ENCODE measurements at places on chromosomes 1 and 21.
A peak's percentile ranks its signal among the peaks of the same experiment; 100 is the strongest.

GRCh38 chr1:212621949-212622305 lies 13.4 kb downstream of the ATF3 start:
- DNase-seq, result no peak

GRCh38 chr1:180219776-180220175 lies 10.3 kb upstream of the LHX4 start:
- DNase-seq, result no peak

DNA sequence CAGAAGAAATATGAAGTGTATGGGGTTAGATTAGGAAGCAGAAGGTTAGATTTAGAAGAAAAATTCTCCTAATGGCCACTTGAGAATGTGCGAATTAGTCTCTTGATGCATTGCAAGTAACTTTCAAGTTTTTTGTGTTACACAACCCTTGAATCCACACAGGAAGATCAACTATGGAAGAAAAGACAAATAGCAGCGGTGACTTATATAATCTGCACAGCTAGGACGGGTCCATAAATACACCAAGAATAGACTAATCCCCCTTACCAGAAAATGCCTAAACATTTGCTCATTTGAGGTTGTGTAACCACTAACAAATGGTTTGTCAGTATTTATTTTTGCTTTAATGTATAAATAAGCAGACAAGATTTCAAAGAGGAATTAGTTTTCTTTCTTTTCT lies 182.6 kb downstream of the TGFB2 start:
- no peak for DNase-seq

DNA sequence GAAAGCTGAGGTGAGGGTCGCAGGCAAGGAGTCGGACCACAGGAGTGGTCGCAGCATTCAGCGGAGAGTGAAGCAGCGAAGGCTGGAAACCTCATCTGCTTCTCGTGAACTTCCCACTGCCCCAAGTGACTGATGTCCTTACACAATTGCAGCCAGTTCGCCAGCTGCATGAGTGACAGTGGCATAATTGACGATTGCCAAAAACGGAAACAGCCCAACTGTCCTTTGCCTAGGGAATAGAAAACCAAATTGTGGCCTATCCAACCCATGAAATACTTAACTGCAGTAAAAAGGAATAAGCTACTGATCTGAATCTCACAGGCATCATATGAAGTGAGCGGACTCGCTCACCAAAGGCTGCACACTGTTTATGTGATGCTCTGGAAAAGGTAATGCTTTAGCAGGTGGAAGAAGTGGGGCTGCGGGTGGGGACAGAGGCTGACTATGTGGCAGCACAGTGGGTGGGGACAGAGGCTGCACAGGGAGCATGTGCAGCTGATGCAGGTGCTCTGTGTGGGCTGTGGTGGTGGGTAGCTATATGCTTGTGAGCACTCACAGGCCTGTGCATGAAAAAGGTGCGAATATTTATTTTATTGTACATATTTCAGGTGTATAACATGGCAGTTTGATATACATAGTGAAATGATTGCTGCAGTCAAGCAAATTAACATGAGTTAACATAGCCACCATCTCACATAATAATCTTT lies 4.2 kb upstream of the NLRP3 start:
- no peak for DNase-seq

- peak; percentile 52 for DNase-seq
Measured at GRCh38 chr1:162878000-162878596, 17.1 kb upstream of the CCDC190 start.

DNA sequence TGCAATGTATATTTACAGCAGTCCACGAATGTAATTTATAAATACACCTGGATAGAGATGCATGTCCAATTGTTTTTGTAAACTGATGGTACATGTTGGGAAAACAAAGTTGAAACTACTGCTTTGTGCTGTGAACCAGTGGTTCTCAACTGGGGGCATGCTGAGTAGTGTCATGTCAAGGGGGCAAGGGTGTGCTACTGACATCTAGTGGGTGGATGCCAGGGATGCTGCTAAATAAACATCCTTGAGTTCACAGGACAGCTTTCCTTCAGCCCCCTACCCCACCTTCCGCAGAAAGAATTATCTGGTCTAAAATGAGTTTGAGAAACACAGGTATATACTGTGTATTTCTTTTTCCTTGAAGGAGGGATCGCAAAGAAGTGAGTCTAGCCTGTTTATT lies 95.9 kb downstream of the RASAL2 start:
- peak; percentile 13 for DNase-seq

DNA sequence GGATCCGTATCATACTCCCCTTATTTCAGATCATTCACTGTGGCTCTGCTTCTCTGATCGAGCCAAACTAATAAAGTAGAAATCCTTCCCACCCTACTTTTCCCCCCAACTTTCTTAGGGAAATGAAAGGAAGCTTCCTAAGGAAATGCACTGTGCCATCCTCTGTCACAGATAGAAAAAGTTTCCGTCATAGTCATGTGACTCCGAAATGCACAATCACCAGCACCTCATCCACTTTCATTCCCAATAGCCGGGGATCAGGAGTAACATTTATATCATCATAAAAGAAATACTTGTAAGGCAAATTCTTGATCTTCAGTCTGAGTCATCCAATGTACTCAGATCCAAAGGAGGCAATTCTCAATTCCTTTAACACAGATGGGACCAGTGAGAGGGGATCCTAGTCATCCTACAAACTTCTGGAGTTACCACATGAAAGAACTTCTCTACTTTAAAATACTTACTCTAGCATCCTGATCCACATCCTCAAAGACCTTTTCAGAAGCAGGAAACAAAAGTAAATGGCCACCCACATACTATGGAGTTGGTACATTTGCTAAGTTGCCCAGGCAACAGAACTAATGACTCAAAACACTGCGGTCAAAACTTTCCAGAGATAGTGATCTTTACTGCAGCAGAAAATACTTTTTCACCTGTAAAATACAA lies 97.8 kb upstream of the ZC3H11B start:
- no peak for DNase-seq

- no peak for DNase-seq
Measured at GRCh38 chr1:160761046-160761445, 22.0 kb downstream of the SLAMF7 start.

DNA sequence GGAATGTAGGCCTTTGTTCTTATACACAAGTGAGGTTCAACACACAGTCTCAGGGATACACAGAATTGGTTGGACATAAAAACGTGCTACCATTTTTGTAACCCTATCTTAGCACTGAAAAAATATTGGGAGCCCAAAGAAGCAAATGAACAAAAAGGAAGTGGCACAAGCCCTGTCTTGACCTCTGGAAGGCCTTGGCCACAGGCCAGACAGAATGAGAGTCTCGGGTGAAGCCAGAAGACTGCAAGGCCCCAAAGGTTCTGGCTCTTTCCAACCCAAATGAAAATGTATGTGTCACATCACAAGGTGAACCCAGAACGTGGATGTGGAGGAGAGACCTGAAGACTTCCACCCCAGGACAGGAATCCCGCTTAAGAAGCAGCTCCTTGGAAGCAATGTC lies 57.3 kb downstream of the PGBD5 start:
- DNase-seq, result no peak

DNA sequence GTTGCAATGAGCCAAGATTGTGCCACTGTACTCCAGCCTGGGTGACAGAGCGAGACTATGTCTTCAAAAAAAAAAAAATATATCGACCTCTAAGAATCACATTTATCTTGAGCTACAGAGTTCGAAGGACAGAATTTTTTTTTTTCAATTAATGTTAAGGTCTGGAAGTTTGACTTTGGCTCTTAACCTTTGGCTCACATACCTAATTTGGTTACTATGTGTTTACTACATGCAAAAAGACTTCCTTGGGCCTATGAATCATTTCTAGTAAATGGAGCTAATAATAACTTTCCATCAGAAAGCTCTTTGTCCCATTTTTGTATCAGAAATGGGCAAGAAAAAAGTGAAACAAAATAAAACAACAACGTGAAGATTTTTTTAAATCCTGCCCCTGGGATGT lies 351.2 kb downstream of the SMYD3 start:
- no peak for DNase-seq

DNA sequence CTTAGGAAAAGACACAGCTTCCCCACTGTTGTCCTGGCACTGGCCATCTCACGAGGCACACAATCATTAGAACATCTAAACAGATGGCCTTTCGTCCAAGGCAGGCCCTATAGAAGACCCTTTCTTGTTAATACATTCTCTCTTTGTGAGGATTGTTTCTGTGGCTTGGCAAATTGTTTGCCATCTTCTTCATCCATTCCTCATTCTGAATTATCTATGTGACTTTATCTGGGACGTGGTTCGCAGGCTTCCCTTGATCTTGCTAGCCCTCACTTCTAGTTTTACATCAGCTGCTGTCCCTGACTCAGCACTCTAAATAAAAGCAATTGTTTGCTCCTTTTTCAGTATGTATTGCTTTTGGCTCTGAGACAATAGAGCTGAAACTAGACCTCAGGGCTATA lies 101.1 kb upstream of the ZC3H11B start:
- DNase-seq, result peak; percentile 7

DNA sequence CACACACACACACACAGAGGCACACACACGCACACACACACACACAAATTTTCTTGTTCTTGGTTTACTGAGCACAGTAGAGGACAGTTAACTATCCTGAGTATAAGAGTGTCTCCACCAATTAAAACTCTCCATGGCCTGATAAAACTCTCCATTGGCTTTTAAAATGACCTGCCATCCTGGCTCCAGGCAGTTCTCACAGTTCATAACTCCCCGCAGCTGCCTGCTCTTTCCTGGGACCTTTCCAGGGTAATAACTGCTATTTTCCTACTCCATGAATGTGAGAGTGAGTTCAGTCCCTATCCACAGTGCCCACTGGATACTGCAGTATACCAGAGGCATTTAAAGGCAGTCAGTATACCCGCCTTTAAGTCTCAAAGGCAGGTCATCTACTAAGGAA lies 351.5 kb downstream of the PLPP3 start:
- DNase-seq, result no peak

GRCh38 chr1:154425172-154425571 lies 20.0 kb downstream of the IL6R start:
- no peak for DNase-seq

GRCh38 chr1:63142001-63142400 lies 180.4 kb upstream of the FOXD3 start:
- no peak for DNase-seq

DNA sequence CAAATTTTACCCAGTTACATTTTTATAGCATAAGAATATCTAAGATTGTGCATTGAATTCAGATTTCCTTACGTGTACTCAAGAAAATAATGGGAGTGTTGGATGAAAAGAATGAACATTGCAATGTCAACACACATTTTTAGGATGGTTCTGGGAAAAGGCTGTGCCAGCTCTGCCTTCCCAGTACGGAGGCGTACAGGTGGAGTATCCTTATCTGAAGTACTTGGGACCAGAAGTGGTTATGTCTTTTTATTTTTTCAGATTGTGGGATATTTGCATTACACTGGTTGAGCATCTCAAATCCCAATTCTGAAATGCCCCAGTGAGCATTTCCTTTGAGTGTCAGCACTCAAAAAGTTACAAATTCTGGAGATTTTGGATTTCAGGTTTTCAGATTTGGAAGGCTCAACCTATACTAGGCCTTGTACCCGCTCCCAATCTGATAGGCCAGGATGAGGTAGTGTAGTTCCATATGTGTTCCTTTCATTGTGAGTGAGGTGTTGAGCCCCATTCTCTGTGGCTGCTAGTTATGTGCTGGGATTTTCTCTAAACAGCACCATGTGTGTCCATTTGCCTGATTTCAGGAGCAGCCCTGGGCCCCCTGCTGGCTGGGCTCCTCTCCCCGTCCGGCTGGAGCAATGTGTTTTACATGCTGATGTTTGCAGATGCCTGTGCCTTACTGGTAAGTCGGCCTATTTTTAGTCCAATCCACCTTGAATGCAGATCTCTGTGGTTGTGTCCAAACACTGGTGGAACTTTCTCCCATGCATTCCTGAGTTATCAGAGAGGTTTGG lies 60.8 kb downstream of the SLC37A1 start:
- DNase-seq, result no peak

- DNase-seq, result peak; percentile 22
Measured at GRCh38 chr1:152996633-152997400, 4.7 kb upstream of the SPRR3 start.

- DNase-seq, result peak; percentile 73
Measured at GRCh38 chr1:156583821-156584622, 4.5 kb downstream of the TTC24 start.

DNA sequence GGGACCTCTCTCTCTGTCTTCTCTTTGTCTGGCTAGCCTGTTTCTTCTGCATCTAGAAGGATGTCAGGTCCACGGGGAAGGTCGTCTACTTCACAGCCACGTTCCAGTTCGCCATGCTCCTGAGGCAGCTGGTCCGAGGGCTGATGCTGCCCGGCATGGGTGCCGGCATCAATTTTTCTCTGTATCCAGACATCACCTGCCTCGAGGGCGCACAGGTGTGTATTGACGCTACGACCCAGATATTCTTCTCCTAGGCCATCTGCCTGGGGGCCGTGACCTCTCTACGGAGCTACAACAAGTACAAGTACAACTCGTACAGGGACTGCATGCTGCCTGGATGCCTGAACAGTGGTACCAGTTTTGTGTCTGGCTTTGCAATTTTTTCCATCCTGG lies 841.6 kb upstream of the TMPRSS15 start:
- DNase-seq, result no peak

GRCh38 chr1:244047621-244048255 lies 3.3 kb upstream of the ZBTB18 start:
- DNase-seq, result peak; percentile 83

- no peak for DNase-seq
Measured at GRCh38 chr1:193262661-193263060, 76.2 kb upstream of the B3GALT2 start.

GRCh38 chr1:145796753-145797152 lies 27.1 kb downstream of the RNF115 start:
- DNase-seq, result no peak

DNA sequence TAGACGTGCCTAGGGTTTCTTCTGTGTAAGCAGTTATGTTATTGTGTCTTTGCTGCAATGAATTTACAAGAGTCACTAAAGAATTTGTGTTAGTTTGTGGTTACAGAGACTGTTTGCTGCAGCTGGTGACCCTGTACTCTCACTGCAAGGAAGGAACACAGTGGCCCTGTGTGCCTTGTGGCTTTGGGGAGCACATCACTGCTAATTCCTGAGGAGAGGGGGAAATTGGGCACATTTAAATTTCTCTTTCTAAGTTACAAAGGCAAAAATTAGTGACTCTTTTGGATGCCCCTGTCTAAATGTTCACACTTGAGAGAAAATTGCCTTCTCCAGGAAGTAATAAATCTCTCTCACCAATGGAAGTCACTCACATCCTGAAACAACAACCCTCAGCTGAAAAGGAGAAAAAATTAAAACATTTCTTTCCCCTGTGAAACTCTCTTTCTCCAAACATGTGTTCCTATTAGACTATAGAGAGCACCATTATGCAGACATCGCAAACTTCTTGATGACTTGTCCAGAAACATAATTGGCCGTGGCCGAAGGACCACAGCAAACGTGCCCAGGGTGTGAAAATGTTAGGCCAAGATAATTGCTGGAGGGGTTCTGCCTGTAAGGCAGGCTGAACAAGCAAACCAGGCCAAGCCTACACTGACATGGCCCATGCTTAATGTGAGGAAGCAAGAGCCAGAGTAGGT lies 32.3 kb upstream of the SPAG17 start:
- no peak for DNase-seq

GRCh38 chr1:40036574-40036973 lies 4.0 kb upstream of the CAP1 start:
- no peak for DNase-seq
